Epithelial cell of alveolus of lung (primary cell): ENCODE measurements at places on chromosomes 3 and 15. TPM values are rescaled to one million over a fixed set of nuclear protein-coding genes. Genes with fewer than 3 reads are reported as not detected.

The MAPKBP1 gene
- 7.1 and 8.2 TPM in 2 replicates for total RNA-seq

The ISL2 gene
- 0.91 and 1.6 TPM in 2 replicates for total RNA-seq

The GOLGA6A gene
- 6.9 TPM in 1 of 2 replicates, not detected in the other for total RNA-seq

The LOXL1 gene
- 47.2 and 63.7 TPM in 2 replicates for total RNA-seq

The GOLGA8G gene
- total RNA-seq, result not detected in 2 replicates
